ENCODE measurements at places on chromosomes 1 and 21. TPM values are rescaled to one million over a fixed set of nuclear protein-coding genes. Genes with fewer than 3 reads are reported as not detected.
A peak's percentile ranks its signal among the peaks of the same experiment; 100 is the strongest.

- no peaks in the 10 kb centered on the region for H3K27me3 ChIP-seq
- H3K36me3 ChIP-seq: no peaks in the 10 kb centered on the region
- DNase-seq: no peak
- no peak overlapping the region for H3K4me3 ChIP-seq
These were observed 35.0 kb downstream of the FHAD1 start for GRCh38 chr1:15282038-15282437.

DNA sequence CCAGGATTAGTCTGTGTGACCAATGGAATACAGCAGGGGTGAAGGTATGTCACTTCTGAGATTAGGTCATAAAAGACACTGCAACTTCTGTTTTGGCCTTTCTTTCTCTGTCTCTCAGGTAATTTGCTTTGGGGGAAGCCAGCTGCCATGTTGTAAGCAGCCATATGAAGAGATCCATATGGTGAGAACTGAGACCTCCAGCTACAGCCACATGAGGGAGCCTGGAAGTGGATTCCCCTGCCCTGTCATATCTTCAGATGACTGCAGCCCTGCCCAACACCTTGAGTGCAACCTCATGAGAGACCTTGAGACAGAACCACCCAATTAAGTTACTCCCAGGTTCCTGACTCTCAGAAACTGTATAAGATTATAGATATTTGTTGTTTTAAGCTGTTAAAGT, 70.1 kb upstream of the ESRRG start:
- H3K27ac ChIP-seq: no peak overlapping the region
- no peaks in the 10 kb centered on the region for H3K27me3 ChIP-seq
- H3K4me3 ChIP-seq: no peak overlapping the region

DNA sequence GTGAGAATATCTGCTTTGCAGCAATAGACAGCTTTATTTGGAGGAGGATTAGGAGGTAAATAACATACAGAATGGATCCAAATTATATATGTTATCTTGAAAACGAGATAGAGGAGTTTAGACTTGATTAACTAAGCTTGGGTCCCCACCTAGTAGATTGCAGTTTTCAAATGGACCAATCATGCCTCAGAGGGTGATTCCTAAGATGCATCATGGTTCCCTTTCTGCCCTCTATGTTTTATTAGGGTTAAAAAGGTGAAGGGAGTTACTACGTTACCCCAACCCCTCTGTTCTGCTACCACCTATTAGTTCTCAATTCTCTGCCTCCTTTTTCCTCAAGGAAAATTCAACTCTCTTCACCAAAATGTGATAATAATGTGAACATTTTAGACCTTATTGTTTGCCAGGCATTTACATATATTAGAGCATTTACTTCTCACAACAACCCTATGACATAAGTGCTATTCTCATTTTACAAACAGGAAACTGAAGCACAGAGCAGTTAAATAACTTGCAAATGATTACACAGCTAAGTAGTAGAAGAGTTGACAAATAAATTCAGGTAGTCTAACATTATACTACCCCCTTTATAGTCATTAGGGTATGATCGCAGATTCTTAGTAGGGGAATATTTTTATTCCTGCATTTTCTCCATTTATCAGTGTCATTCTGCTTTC, 23.4 kb upstream of the PGM1 start:
- H3K4me1 ChIP-seq: no peaks in the 10 kb centered on the region
- H3K27ac ChIP-seq: no peak overlapping the region
- H3K27me3 ChIP-seq: no peaks in the 10 kb centered on the region
- DNase-seq: no peak
- H3K36me3 ChIP-seq: peaks cover 2% of the 10 kb centered on the region

GRCh38 chr21:45169682-45170081, 95.3 kb downstream of the ADARB1 start:
- peaks cover 8% of the 10 kb centered on the region for H3K4me1 ChIP-seq
- no peak overlapping the region for H3K27ac ChIP-seq
- DNase-seq: no peak
- H3K27me3 ChIP-seq: no peaks in the 10 kb centered on the region
- no peaks in the 10 kb centered on the region for H3K36me3 ChIP-seq

DNA sequence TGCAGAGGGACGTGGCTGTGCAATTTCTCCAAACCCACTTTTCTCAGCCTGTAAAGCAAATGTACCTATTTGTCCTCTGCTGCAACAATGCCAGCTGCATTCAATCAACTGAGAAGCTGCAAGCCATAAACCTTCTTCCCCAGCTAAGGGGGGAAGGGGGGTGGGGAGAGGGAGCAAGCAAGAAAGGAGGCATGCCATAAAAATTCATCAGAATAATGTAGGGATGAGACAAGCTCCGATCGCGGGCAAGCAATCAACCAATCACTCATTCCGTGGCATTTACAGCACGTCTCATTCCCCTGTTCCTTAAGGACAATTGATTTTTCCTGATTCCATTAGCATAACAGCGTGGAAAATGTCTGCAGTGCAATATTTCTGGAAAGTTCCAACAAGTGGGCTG, 144.8 kb downstream of the DMRTA2 start:
- no peaks in the 10 kb centered on the region for H3K36me3 ChIP-seq
- H3K27me3 ChIP-seq: peaks cover 2% of the 10 kb centered on the region
- no peaks in the 10 kb centered on the region for H3K4me1 ChIP-seq
- no peak for DNase-seq
- H3K27ac ChIP-seq: no peak overlapping the region
- H3K4me3 ChIP-seq: no peak overlapping the region

DNA sequence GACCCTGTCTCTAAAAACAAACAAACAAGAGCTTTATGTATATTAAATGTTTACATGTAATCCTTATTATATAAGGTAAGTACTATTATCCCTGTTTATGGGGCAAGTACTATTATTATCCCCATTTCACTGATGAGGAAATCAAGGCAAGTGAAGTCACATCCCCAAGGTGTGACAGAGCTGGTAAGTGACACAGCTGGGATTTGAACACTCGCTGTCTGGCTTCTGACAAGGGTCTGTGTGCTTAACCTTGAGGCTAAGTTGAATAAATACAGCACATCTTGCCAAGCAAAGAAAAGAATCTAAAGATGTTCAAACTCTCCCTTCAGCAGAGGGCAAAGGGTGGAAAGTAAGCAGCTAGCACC, 167.9 kb upstream of the IRF2BP2 start:
- no peak overlapping the region for H3K4me3 ChIP-seq
- no peak overlapping the region for H3K27ac ChIP-seq
- DNase-seq: no peak
- H3K36me3 ChIP-seq: no peaks in the 10 kb centered on the region
- peaks cover 39% of the 10 kb centered on the region for H3K4me1 ChIP-seq
- H3K27me3 ChIP-seq: peaks cover 8% of the 10 kb centered on the region

GRCh38 chr1:41013796-41014195, 7.7 kb downstream of the SLFNL1 start:
- no peak for DNase-seq
- H3K4me1 ChIP-seq: peaks cover 27% of the 10 kb centered on the region
- no peak overlapping the region for H3K4me3 ChIP-seq
- H3K27me3 ChIP-seq: no peaks in the 10 kb centered on the region
- H3K36me3 ChIP-seq: peaks cover 53% of the 10 kb centered on the region
- peak overlapping the region; percentile 3 for H3K27ac ChIP-seq

DNA sequence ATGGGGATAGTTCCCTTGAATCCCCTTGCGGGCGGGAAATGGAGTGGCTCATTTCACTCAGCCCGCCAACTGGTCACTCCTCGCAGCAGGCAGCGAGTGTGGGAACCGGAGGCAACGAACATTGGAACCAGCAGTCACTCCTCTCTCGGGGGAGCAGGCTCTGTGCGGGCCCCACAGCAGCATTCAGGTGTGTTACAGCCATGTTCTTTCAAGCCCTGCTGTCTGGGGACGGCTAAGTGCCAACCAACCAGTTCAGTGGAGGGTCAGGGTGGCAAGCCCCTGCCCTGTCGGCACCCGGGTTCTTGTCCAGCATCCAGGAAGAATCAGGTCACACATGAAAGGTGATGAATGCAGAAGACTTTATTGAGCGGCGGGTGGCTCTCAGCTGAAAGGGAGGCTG, 370.5 kb downstream of the NUF2 start:
- H3K4me1 ChIP-seq: no peaks in the 10 kb centered on the region
- no peak overlapping the region for H3K4me3 ChIP-seq
- DNase-seq: no peak
- no peak overlapping the region for H3K27ac ChIP-seq
- no peaks in the 10 kb centered on the region for H3K27me3 ChIP-seq

- no peak overlapping the region for H3K27ac ChIP-seq
- H3K36me3 ChIP-seq: no peaks in the 10 kb centered on the region
- DNase-seq: no peak
- H3K27me3 ChIP-seq: no peaks in the 10 kb centered on the region
- no peak overlapping the region for H3K4me3 ChIP-seq
These were observed 129.7 kb upstream of the UBE2U start for GRCh38 chr1:64073705-64074104.

DNA sequence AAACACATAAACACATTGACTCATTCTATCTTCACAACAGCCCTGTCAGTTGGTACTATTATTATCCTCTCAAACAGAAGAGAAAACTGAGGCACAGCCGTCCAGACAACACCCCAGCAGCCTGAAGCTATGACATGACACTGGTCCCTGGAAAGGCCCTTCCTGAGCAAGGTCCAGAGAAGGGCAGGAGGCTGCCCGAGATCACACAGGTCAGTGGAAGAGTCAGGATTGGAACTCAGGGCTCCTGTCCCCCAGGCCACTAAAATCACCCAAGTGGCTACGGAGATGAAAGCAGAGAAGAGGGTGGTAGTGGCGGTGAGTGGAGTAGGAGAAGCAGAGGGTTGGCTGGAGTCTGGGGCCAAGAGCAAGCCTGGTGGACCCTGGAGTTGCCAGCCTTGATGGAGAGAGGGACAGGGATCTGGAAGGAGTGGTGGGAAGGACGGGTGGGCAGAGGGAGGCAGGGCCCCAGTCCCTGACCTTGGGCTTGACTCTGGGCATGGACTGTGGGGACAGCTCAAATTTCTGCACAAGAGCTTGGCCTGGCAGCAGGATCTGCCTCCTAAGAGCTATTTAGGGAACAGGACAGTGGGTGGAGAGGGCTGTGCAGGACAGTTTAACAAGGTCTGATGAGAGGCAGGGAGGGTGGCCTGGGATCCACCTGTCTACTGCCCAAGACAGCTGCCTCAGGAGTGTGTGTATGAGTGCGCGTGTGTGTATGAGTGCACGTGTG, 15.8 kb downstream of the MYOM3 start:
- no peaks in the 10 kb centered on the region for H3K36me3 ChIP-seq
- no peak overlapping the region for H3K4me3 ChIP-seq
- no peak overlapping the region for H3K27ac ChIP-seq
- no peaks in the 10 kb centered on the region for H3K4me1 ChIP-seq
- DNase-seq: no peak
- H3K27me3 ChIP-seq: no peaks in the 10 kb centered on the region

- no peaks in the 10 kb centered on the region for H3K4me1 ChIP-seq
- no peaks in the 10 kb centered on the region for H3K36me3 ChIP-seq
- DNase-seq: no peak
- no peak overlapping the region for H3K27ac ChIP-seq
- no peak overlapping the region for H3K4me3 ChIP-seq
These were observed 19.1 kb upstream of the NRDC start for GRCh38 chr1:51897699-51898031.

- no peak overlapping the region for H3K4me3 ChIP-seq
- no peak overlapping the region for H3K27ac ChIP-seq
- H3K36me3 ChIP-seq: peaks cover 31% of the 10 kb centered on the region
- peaks cover 1% of the 10 kb centered on the region for H3K4me1 ChIP-seq
These were observed 6.6 kb downstream of the UBR4 start for GRCh38 chr1:19203440-19203839.

DNA sequence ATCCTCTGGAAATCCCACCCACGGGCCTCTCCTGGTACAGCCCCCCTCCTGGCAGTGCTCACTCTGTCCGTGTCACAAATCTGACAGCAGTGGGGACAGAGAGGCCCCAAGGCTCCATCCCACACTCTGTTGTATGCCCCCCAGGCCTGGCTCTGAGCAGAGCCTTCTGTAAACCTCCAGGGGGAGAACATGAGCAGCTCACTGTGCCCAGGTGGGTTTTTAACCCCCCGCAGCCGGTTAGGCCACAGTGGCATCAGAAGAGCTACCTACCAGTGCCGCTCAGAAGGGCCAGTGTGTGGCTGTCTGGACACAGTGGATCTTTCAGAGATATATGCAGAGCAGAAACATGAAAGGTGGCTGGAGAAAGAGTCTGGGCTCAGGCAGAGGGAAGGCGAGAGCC, 12.0 kb upstream of the GPR153 start:
- no peak overlapping the region for H3K4me3 ChIP-seq
- no peak for DNase-seq
- H3K36me3 ChIP-seq: peaks cover 2% of the 10 kb centered on the region
- no peaks in the 10 kb centered on the region for H3K27me3 ChIP-seq
- H3K27ac ChIP-seq: no peak overlapping the region

DNA sequence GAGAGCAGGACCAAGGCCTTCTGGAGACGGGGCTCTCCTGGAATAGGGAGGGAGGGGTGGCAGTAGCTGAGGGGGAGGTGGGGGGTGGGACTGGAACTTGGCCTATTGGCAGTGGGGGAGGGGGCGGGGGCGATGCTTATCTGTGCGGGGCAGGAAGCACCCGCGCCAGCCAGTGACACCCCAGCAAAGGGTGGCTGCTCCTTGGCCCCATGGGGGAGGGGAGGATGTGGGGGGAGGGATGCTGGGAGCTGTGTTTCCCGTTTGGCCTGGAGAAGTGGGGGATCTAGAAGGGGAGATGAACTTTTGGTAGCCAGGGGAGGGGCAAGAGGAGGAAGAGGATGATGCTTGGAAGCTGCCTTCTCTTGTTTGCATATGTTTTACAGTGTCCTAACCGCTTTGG, 11.0 kb downstream of the ZBTB7B start:
- H3K4me1 ChIP-seq: peaks cover 53% of the 10 kb centered on the region
- H3K4me3 ChIP-seq: peak overlapping the region; percentile 3
- peaks cover 12% of the 10 kb centered on the region for H3K36me3 ChIP-seq
- no peak overlapping the region for H3K27ac ChIP-seq
- H3K27me3 ChIP-seq: peaks cover 13% of the 10 kb centered on the region

DNA sequence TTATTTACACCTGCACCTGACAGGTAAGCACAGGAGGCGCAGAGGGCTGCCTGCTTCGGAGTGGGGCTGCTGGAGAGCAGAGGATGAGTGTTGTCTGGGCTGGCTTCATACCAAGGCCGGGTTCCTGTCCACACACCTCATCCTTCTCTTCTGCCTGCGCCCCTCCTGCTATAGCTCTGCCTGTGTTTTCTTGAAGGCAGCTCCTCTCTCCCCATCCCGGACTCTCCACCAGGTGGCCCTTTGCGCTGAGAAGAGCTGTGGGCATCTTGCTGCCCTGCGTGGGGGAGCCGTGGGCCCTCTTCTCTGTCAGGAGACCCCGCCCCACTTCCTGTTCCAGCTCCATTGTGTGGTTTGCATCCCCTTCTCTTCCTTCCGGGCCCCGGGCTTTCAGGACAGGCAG, 35.0 kb downstream of the ARHGEF10L start:
- H3K36me3 ChIP-seq: no peaks in the 10 kb centered on the region
- no peak overlapping the region for H3K27ac ChIP-seq
- H3K27me3 ChIP-seq: peaks cover 2% of the 10 kb centered on the region
- H3K4me1 ChIP-seq: no peaks in the 10 kb centered on the region
- no peak overlapping the region for H3K4me3 ChIP-seq
- DNase-seq: no peak

The OR11L1 gene
- not detected for total RNA-seq

The ARHGEF16 gene
- total RNA-seq: 1.4 TPM

The PRR9 gene
- 0.33 TPM for total RNA-seq

The MAGOH gene
- total RNA-seq: 84.3 TPM

The OR2T3 gene
- total RNA-seq: not detected

The LIN9 gene
- total RNA-seq: 13.3 TPM

The SPATA45 gene
- 0.33 TPM for total RNA-seq

The MSH4 gene
- total RNA-seq: 0.19 TPM

The KRTAP19-1 gene
- total RNA-seq: not detected

The PLCH2 gene
- total RNA-seq: 0.90 TPM
